Hematopoietic multipotent progenitor cell treated with erythropoietin and hydrocortisone succinate and interleukin-3 and kit ligand, for 8 days (in vitro differentiated cells): ENCODE measurements at places on chromosomes 12 and 14.

DNA sequence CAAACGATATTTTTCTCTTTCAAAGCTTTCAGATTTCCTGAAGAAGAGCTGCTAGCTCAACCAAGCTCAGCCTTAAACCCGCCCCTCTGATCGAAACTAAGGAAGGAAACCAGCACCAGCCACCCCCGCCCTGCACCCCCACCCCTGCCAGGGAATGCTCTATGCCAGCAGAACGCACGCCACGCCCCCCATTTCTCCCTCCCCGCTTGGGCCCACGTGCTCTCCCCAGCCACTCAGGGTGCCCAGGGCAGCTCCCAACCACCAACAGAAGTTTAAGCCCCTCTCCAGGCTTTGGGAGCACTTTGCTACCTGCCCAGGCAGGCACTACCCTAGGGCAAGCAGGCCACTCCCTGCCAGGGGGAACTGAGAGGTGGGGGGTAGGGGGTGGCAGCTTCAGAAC, 18.8 kb upstream of the KRT78 start:
- DNase-seq, result peak; percentile 67

DNA sequence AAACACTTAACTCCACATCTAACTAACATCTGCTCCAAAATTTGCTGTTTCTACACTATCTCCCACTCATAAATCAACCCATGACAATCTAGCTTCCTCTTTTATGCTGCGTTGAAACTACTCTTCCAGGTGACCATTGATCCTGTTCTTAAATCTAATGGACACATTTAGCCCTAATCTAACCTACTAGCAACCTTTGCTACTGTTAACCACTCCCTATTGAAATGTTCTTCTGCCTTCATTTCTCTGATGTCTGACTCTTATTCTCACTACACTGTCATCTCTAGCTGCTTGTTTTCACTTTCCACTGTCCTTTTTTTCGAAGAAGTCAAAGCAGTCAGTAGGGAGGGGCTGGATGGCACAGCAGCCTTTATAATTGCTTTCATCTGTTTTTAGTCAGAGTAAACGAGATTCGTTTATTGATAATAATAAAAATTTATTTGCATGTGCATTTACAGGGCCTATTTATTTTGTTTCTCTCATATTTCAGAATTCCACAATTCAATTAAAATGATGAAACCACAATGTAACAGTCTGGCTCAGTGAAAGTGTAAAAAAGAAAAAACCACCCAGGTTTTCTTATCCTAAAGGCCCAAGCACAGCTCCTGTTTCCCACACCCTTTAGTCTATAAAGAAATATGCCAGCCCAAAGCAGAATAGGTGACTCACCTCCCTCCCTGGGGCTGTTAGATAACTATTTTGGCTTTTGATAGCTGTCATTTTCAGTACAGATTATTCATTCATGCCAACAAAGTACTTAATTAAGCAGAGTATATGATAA, 44.9 kb downstream of the ATP2B1 start:
- DNase-seq, result peak; percentile 92

DNA sequence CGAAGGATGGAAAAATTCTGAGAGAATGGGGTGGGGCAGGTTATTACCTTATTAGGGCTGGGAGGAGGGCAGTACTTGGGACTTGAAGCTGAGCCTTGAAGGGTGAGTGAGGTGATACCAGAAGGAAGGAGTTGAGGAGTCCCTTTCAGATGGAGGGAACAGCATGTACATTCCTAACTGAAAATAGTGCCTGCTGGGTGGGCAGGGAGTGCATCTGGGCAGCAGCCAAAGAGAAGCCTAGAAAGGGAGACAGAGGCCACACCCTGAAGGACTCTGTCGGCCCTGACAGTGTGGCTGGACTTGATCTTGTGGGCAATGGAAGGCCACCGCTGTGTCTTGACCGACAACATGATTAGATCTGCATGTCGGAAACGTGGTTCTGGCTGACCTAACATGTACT, 147.6 kb downstream of the NDUFA12 start:
- DNase-seq, result peak; percentile 26

DNA sequence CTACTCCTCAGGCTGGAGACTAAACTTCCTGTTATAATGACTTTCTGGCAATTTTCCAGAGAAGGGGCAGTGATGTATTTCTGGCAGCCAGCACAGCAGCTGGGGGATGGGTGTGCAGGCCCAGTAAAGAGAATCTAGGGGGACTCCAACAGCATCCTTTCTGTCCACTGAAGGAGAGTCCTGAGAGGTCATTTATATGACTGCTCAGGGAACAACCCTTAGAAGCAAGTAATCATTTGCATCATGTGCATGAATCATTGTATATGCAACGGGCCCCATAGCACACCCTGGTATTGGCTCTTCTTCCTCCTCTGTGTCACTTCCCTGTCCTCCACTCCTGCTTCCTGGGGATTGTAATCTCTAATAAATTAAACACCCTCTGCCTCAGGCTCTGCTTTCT, 493.8 kb downstream of the RPS29 start:
- no peak for DNase-seq

DNA sequence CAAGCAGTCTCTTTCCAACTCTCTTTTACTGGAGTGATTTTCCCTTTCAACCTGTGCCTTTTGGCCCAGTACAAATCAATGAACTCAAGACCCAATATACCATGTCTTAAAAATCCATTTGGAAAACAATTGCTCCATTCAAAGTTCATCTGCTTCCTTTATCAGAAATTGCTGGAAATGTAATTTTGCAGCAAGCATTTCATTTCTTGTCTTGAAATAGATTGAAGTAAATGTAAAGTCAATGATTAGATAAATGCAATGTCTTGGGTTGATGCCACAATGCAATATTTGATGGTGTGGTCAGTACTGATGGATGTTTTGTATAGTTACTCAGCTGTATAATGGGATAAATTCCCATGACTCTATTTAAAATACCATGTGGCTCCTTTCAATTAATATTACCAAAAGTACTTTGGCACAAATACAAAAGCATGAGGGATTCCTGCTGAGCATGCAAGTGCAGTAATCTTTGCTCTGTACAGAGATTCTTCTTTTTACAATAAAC, 707.7 kb upstream of the NOVA1 start:
- DNase-seq, result no peak

DNA sequence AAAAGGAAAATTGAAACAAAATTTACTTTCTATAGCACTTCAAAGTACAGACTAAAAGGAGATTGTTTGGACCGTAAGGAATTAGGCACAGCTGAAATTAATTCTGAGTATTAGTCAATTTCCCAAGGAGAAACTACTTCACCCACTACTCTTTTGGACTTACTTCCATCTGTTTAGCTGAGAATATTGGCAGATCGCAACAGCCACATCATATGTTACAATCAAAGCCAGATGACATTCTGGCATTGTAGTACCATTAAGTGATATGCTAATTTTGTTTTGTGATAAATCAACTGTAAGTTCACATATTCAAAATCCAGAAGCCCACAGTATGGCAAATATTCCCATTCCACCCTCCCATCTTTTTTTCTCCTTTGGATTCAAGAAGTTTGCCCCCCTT, 47.1 kb upstream of the ANKS1B start:
- DNase-seq, result no peak

DNA sequence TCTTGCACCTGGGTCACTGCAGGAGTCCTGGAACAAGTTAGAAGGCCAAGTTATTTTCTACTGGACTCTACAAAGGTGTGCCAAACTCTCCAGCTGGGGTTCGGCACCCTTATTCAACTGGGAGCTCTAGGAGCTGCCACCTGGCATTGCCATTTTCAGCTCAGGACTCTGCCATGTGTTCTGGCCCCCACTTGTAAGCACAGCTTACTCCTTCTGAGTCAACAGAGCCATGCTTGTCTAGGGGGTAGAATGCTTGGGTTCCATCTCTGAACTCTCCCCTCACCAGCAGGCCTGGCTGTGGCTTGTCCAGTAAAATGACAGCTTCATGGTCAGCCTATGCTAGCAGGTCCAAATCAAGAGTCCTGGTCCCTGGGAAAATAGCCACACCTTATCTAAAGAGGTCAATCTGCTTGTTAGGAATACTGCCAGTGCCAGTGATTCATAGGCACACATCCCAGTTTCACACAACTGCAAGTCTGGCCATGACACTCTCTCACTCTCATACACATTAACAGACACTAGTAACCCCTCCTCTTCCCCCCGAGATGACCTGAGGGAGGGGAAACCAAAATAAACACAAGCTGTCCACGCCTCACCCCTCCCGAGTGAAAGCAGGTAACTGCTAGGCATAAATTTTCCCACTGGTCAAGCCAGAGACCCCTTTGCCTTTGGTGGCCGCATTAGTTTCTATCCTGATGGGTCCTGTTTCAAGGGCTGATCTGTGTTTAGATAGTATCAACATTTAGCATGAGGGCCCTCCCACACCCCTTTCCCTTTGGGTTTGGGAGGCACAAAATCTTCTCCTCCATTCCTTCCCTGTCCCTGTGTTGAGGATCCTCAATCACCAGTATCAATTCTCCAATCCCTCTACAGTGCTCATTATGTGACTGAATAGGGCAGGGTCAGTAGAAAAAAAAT, 182.3 kb upstream of the GZMB start:
- no peak for DNase-seq

DNA sequence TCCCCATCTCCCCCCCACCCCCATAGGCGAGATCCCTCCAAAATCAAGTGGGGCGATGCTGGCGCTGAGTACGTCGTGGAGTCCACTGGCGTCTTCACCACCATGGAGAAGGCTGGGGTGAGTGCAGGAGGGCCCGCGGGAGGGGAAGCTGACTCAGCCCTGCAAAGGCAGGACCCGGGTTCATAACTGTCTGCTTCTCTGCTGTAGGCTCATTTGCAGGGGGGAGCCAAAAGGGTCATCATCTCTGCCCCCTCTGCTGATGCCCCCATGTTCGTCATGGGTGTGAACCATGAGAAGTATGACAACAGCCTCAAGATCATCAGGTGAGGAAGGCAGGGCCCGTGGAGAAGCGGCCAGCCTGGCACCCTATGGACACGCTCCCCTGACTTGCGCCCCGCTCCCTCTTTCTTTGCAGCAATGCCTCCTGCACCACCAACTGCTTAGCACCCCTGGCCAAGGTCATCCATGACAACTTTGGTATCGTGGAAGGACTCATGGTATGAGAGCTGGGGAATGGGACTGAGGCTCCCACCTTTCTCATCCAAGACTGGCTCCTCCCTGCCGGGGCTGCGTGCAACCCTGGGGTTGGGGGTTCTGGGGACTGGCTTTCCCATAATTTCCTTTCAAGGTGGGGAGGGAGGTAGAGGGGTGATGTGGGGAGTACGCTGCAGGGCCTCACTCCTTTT, 2.7 kb downstream of the GAPDH start:
- no peak for DNase-seq

- no peak for DNase-seq
Measured at GRCh38 chr14:88323523-88324199, 592 bp upstream of the KCNK10 start.

GRCh38 chr12:118319627-118320026, 53.1 kb downstream of the TAOK3 start:
- peak; percentile 37 for DNase-seq

DNA sequence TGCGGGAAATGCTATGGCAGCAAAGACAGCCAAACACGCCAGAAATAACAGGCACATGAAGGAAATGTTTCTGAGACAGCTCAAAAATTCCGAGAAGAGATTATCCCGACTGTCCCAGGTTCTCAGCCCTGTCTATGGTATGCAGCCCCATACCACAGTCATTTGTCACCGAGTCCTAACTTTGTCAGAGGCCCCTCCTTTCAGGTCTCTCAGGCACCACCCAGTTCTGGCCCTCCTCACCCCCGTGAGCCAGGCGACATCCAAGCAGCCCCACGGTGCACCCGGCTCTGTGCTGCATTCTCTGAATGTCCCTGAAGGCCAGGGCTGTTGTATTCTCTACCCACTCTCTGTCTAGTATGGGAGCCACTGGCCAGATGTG, 24.0 kb downstream of the SSH1 start:
- DNase-seq, result no peak

- DNase-seq, result no peak
Measured at GRCh38 chr12:81166790-81167189, 88.9 kb downstream of the ACSS3 start.

- DNase-seq, result no peak
Measured at GRCh38 chr12:5718073-5718472, 227.0 kb downstream of the ANO2 start.

DNA sequence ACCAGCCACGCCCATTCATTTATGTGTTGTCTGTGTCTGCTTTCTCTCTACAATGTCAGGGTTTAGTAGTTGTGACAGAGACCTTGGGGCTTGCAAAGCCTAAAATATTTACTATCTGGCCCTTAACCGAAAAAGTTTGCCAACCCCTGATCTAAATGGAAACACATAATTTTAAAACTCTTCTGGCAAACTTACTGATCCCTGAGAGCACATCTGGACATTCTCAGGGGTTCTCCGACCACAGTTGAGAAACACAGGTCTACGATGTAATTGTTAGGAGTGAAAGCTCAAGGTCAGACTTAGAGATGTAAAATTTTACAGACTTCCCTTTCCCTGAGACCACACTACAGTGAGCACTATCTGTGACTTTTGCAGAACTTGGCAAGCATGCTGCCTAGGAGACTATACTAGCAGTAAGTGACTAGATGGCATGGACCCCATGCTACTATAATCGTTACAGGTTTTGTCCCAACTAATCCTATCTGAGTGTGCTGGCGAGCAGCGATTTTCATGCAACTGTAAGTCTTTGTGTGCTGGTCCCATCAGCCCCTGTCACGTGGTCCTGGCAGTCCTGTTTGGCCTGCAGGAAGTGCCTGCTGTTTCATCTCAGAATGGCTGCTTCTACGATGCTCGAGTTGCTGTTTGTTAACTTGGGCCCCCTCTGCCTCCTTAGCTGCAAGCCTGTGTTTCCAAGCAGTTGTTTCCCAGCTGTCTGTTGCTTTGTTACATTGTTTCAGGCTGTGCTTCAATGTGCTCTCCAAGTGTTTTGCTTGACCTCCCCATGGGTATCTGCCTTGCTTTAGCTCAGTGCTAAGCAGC, 21.6 kb downstream of the TMTC2 start:
- no peak for DNase-seq

- no peak for DNase-seq
Measured at GRCh38 chr12:62401631-62402030, 65.0 kb upstream of the MON2 start.

DNA sequence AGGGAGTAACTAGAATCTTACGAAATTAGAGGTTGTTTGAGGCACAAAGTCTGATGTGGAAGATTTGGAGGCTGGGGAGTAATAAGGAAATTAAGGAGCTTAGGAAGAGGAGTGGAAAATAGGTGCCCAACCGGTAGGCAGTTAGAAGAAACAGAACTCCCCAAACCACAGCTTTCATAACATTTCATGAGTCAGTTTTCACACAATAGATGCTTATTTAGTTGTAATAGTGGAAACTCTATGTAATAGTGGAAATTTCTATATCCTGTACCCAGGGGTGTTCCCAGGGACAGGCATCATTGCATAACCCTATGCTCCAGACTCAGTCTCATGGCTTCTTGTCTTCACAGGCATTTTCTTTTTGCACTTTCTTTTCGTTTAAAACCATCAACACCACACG, 8.3 kb downstream of the C3AR1 start:
- DNase-seq, result no peak

- DNase-seq, result no peak
Measured at GRCh38 chr12:60152756-60153155, 556.9 kb downstream of the SLC16A7 start.

- no peak for DNase-seq
Measured at GRCh38 chr12:72197790-72198189, 74.4 kb upstream of the TRHDE start.

- DNase-seq, result peak; percentile 90
Measured at GRCh38 chr12:131242741-131243496, 289.2 kb downstream of the ADGRD1 start.
